ENCODE measurements at places on chromosomes 2 and 18. TPM values are rescaled to one million over a fixed set of nuclear protein-coding genes. Genes with fewer than 3 reads are reported as not detected.
A peak's percentile ranks its signal among the peaks of the same experiment; 100 is the strongest.

GRCh38 chr2:240501531-240501991, 56.2 kb downstream of the ANKMY1 start:
- peak; percentile 19 for DNase-seq

DNA sequence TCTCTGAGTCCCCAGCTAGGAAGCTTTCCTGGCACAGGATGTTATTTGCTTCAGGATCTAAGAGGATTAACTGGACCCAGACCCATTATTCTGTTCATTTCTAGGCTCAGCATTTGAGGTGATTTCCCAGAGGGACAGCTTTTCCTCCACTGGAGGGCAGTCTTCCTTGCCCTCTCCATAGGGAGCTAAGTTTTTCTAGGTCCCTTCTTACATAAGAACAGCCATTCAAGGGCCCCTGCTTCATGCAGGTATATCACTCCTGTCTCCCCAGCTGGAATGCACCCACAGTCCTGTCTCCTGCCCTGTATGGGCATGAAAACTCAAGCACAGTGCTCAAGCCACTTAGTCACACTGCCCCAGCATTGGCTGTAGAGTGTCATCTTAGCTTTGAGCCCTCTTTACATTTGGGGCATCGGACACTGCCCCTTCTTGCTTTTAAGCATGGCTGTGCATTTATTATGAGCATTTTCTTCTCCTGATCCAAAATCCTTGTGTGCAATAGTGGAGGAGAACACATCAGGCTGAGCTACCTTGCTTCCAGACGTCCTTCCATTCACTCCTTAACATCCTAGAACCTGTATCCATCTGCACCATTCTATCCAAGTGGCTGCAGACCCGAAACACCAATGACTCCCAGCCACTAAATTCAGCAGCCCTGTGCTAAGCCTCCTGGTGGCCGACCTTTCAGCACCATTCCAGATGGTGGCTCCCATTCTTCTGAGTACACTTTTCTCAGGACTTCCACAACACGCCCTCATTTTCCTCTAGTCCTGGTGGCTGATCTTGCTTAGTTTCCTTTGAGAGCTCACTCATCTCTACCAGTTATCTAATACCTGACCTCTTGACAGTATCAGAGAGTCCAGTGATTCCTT, 80.0 kb downstream of the COPS8 start:
- DNase-seq, result no peak

- DNase-seq, result no peak
Observed at GRCh38 chr2:188078534-188078933, 213.1 kb upstream of the GULP1 start.

GRCh38 chr18:49682173-49682802, 120.4 kb downstream of the LIPG start:
- DNase-seq, result no peak

DNA sequence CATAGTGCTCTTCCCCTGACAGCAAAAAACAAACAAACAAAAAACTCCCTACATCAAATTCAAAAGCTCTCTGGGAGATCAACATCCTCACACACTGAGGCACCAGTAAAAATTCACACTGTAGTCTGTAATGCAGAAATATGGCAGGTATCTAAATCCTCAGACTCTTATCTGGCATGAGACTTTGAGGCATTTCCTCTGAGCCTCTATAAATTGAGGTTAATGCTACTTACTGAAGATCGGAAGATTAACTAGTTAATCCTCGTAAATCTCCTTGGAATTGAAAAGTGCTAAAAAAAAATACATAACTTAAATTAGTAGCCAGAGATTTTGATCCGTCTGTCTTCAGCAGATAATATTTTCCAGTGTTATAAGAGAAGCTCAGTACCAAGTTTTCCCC, 65.0 kb downstream of the AP1S3 start:
- no peak for DNase-seq

Gene DGUOK
- total RNA-seq, result 18.1 TPM

Gene CCDC148
- total RNA-seq, result 0.40 TPM

All from left ventricle myocardium superior (tissue), 1 donor.